ENCODE measurements at places on chromosomes 16 and 17.
A peak's percentile ranks its signal among the peaks of the same experiment; 100 is the strongest.

DNA sequence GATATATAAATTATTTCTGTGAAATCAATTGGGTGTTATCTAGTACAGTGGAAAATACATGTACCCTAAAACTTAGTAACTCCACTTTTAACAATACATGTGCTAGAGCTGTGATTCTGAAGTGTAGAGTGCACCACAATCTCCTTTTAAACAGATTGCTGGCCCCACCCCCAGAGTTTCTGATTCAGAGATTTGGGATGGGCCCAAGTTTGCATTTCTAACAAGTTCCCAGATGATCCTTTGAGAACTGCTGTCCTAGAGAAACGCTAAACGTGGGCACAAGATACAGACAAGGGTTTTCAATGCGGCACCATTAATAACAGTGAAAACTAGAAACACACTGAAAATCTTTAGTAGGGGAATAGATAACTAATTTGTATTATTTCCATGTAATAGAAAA, 49.2 kb downstream of the NXPH3 start:
- DNase-seq = no peak

DNA sequence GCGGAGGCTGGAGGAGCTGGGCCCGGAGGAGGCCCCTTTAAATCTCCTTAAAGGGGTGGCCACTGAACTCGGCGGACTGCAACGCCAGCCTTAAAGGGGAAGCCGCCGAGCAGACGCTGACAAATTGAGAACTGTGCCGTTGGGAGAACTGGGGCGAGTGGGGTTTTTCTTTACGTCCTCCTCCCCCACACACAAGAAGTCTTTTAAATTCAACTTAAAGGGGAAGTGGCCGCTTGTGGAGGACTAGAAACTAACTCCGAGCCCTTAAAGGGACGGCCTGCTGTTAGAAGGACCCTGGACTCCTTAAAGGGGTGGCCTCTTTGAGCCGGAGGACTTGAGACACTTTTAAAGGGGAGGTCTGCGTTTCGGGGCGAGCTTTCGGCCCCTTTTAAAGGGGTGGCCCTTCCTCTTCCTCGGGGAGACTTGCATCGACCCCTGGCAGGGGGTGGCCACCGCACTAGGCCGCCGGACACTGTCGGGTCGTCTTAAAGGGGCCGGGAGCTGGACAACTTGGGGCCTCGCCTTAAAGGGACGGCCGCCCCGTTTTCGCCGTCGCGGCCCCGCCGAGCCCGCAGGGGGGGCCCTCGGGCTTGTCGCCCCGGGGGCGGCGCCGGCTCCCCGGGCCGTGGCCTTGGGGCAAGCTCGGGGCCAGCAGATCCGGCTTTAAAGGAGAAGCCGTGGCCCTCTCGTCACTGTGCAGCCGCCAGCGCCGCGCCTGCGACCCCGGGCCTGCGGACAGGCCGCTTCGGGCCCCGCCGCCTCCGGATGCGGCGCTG, 688 bp downstream of the FBRS start:
- peak; percentile 92 for DNase-seq

DNA sequence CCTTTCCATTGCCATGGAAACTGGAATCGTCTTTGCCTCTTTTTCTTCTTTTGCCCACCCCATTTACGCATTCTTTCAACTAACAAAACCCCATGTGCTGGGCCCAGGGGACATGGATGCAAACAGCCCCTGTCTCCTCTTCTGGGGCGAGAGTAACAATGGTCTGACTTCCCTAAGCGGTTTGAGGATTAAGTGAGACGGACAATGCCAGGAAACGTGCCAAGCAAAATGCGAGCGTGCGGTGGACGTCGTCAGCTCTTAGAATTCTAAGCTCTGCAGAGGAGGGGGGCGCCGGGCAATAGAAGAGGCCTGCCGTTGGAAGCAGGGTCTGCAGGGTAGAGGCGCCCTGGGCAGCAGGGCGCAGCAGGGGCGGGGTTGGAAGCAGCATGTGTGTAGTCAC, 42.4 kb upstream of the JPH3 start:
- DNase-seq = no peak

GRCh38 chr17:34177642-34178041, 77.4 kb upstream of the CCL2 start:
- DNase-seq = no peak

GRCh38 chr16:22623351-22623781, 112.7 kb downstream of the NPIPB5 start:
- DNase-seq = no peak

- DNase-seq = no peak
These were observed 32.1 kb downstream of the PRKAR1A start for GRCh38 chr17:68544111-68544915.

DNA sequence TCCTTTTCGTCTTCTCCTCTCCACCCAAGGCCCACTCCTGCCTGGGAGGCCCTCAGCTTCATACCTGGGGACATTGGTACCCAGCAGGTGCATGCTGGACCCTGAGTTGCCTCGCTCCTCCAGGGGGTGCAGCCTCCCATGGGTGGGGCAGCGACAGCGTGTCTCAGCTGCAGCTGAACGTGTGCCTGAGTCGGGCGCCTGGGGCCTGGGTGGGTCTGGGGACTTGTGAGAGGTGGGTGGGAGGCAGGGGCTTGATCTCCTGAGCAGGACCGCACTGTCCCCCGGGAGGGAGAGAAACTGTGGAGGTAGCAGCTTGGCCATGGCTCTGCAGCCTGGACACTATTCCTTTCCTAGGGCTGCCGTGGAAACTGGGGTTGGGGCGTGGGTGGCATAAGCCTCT, 24.8 kb upstream of the ENGASE start:
- DNase-seq = no peak

- DNase-seq = no peak
These were observed 138.6 kb downstream of the MAP2K6 start for GRCh38 chr17:69552986-69553667.

DNA sequence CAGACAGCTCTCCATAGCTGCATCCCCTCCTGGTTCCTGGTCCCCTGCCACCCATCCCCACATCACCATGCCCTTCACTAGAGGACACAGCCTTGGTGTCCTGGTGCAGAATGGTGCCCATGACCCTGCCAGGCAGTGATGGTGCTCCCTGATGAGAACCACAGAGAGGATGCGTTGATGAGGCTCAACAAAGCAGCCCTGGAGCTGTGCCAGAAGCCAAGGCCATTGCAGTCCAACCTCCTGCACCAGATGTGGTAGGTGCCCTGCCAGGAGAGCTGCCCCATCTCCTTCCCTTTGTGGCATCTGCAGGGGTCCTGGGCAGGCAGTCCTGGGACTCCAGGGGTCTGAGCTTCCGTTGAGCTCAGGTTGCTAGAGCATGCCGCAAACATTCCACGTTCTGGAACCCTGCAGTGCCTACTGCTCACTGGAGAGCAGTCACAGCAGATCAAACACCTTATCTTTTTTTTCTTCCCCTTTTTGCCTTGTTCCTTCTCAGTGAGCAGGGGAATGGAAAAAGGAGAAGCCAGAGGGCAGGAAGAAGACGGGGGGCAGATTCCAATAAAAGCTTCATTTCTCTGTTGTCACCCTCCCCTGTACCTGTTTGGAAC, 5.3 kb upstream of the EPN3 start:
- DNase-seq = no peak

GRCh38 chr16:87723226-87723623, 42.6 kb downstream of the KLHDC4 start:
- DNase-seq = peak; percentile 76

- no peak for DNase-seq
These were observed 100.7 kb upstream of the ZNF469 start for GRCh38 chr16:88281858-88282563.

Data from H4 (cell line).